ENCODE measurements at places on chromosomes 2 and 18. TPM values are rescaled to one million over a fixed set of nuclear protein-coding genes. Genes with fewer than 3 reads are reported as not detected.

CHPF gene
- 25.5 TPM for total RNA-seq

ABCG5 gene
- total RNA-seq = not detected

DSG4 gene
- total RNA-seq = not detected

TTC21B gene
- 26.8 TPM for total RNA-seq

NTSR2 gene
- total RNA-seq = not detected

NPHP1 gene
- 1.1 TPM for total RNA-seq

PROKR1 gene
- not detected for total RNA-seq

GEN1 gene
- total RNA-seq = 35.2 TPM

DNA sequence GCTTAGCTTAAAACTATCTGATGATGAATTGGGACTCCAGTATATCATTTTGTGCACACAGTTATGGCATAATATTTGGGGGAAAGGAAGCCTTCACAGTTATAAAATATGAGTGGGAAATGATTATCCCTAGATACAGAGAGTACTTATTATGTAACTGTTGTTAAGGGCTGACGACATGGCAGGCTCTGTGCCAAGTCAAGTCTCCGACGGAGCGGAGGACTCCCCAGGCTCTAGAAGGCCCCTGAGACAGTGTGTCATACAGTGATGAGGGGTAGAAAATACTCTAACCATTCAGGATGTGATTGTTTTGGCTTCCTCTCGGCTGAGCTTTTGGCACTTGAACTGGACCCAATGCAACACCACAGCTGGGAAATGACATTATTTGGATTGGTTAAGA is 211.8 kb downstream of the SLC8A1 start:
- no peak for DNase-seq

GRCh38 chr2:63589148-63589958 is 590 bp downstream of the MDH1 start:
- DNase-seq = no peak

DNA sequence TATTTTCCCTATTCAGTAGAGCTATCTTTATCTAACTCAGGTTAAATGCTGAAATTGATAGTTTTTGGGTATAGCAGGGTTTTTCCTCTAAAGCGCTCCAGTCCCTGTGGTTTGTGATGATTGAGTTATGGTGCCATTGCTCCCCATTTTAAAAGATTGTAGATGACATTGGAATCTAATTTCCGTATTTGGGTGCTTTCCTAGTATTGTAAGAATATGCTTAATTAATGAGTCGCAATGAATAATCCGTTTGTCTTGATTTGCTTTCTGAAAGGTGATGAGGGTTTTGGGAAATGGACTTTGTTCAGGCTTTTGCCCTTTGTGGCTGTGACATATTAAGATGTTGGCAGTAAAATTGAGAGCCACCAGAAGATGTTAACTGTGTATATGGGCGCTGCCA is 3.9 kb downstream of the RPS7 start:
- no peak for DNase-seq

GRCh38 chr2:237942513-237942899 is 24.3 kb upstream of the UBE2F start:
- DNase-seq = no peak

GRCh38 chr2:3222636-3223035 is 155.0 kb downstream of the EIPR1 start:
- peak; percentile 72 for DNase-seq

DNA sequence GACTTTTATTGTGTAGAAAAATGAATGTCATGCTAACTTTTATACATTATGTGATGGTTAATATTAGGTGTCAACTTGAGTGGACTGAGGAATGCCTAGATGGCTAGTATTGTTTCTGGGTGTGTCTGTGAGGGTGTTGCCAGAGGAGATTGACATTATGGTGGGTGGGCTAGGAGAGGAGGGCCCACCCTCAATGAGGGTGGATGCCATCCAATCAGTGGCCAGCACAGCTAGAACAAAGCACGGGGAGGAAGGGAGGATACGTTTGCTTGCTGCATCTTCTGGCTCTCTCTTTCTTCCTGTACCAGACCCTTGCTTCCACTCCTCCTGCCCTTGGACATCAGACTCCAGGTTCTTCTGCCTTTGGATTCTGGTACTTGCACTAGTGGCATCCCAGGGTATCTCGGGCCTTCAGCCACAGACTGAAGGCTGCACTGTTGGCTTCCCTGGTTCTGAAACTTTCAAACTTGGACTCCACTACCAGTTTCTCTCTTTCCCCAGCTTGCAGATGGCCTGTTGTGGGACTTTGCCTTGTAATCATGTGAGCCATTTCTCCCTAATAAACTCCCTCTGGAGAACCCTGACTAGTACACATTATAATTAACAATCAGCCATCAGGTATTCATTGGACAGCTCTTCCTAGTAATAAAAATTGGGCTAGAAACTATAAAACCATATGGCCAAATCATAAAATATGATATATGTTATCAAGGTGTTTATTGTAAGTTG is 31.7 kb upstream of the ZCCHC2 start:
- DNase-seq = no peak

GRCh38 chr2:204078003-204078698 is 141.6 kb downstream of the ICOS start:
- no peak for DNase-seq

DNA sequence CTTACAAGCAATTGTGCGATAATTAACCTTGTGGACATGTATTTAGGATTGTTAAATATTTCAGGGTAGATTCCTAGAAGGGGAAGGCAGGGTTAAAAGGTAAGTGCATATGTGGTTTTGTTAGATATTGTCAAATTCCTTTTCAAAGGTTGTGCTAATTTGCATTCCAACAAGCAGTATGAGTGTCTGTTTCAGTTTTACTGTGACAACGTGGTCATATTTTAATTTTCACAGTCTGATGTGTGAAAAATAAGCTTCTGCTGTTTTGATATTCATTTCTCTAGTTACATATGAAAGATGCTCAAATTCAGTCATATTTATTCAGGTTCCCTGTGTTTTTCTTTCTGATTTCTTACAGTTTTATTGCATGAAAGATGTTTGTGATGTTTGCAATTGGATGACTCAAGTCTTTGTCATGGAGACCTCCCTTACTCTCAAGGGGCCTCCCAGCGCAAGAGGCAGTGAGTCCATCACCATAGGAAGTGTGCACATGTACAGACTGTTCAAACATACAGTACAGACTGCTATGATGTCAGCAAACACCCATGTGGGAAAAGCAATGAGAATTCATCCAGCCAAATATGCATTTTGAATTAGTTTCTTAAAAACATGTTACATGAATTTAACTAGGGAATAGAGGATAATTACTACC is 310.8 kb downstream of the GALR1 start:
- peak; percentile 28 for DNase-seq

DNA sequence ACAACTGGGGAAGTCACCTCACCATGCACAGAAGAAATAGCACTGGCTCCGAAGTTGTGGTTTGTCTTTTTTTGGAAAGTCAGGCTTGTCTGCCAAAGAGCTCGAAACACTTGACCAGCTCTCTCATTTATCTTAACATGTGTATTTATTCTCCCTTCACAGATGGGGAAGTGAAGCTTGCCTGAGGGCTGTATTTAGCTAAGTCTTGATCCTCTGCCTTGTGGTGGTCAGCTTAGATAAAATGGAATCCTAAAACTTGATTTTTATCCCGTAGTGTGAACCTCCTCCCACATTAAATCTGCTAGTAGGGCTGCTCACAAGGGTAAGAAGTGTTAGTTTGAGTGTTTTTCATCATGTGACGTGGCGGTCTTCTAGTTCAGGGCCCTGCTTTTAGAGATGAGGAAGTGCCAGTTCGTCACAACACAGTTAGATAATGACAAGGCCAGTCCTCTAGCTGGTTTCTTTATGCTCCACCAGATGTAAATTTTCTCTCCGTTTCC is 89.7 kb downstream of the TMEM247 start:
- no peak for DNase-seq

- no peak for DNase-seq
These were observed 12.8 kb downstream of the STK39 start for GRCh38 chr2:168234407-168235085.

DNA sequence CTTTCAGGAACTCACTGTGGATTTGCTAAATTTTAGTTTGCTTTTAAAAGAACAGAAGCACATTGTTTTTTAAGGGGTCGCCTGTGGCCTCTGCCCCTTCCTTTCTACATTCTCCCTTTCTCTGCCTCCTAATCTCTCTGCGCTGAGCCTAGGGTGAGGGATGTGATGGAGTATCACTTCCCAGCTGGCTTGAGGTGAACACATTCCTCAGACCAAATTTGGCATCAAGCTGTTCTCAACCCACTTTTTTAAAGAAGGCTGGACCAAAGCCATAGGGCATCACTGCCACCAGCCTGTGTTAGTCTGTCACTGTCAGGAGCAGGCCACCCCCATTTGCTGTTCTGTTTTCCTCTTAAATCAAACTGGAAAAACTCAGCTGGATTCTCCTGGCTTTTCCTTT is 27.4 kb downstream of the EIF4E2 start:
- DNase-seq = no peak

Data from activated T-cell treated with anti-CD3 and anti-CD28 coated beads, Interleukin-2, amount 50 U/mL, for 72 hours (primary cell).